ENCODE measurements at places on chromosomes 1 and 21.

- no peak for DNase-seq
Measured at GRCh38 chr1:24828887-24829192, 83.6 kb downstream of the CLIC4 start.

DNA sequence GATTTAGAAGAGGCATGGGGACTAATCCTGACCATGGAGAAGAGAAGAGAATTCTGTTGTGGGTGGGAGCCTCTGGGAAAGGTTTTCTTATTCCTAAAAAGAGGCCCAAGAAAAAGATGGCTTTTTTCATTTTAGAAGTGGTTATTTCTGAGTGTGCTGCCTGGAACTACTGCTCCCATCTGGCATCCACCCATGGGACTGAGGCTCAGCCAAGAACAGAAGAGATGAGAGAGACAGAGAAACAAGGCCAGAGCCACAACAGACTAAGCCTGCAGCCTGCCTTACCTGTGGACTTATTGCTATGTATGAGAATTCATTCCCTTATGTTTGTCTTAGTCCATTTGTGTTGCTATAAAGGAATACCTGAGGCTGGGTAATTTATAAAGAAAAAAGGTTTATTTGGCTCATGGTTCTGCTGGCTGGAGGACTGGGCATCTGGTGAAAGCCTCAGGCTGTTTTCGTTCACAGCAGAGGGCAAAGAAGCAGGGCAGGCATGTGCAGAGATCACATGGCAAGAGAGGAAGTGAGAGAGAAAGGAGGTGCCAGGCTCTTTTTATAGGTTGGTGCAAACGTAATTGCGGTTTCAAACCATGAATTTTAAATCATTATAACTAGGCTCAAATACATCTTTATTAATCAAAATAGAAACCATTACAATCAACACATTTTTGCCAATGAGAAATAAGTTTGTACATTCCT lies 57.5 kb upstream of the PRDM2 start:
- no peak for DNase-seq

DNA sequence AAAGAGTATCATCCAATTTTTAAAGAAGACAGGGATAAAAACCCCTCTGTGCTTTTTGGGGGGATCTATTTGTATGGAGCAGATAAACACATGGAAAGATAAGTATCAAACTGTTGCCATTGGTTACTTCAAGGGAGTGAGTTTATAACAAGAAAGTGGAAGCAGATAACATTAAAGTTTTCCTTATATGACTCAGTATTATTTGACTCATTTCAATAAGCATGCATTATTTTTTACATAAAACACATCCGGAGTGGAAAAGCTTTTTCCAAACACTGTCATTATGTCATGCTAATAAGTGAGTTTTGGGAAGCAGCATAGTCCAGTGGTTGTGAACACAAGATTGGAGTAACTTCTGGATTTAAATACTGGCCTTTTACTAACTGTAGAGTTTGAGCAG lies 452.2 kb downstream of the LTN1 start:
- DNase-seq: no peak

DNA sequence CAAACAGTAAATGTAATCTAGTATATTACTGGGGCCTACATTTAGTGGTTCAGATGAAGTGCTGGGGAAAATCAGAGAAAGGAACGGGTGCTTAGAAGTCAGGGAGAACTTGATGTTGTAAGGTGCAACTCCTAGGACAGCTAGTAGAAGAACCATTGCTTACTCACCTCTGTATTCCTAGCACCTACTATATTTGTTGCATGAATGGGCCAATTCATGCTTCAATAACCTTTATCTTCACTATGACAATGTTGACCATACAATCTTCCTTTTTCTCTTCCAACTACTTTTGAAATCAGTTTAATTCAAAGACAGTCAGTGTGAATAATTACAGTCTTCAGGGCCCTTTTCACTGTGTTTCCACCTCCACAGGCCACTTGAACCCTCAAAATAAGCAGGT lies 125.0 kb upstream of the DMRTA2 start:
- DNase-seq: no peak

DNA sequence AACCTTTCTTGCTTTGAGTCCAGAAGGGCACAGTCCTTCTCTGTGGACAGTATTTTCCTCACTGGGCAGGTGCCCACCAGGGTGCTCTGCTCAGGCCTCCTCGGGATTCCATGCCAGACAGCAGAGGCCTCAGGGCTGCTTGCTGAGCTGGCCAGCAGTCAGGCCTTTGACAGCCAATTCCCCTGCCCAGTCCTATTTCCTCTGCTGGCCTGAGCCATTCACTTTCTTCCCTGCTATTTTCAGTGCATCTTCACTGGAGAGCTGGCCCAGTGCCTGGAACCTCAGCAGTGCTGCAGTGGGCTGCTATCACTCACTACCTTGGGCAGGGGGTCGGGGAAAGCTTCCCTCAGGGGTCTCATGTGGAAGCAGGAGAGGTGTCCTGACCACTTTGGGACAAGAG lies 33.2 kb downstream of the KCNA10 start:
- no peak for DNase-seq

GRCh38 chr1:165011991-165012531 lies 344.5 kb downstream of the LMX1A start:
- DNase-seq: no peak

DNA sequence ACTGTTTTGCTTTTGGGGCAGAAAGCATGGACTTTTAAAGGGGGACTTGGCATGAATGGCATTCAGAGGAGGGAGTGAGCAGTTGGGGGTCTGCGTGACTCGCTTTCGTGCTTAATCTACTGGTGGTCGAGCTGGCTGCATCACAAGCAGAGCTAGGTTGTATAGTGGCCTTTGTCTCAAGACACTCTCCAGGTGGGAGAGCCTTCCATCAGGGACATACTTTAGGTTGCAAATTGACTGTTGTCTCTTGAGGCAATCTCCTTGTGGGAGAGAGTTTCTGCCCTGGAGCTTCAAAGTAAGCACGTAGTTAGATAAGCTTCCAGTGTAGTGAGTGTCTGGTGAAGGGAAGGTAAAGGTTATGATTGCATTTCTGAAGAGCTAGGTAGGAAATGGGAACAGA lies 93.9 kb downstream of the C1orf21 start:
- no peak for DNase-seq

GRCh38 chr1:205107327-205107726 lies 14.5 kb downstream of the RBBP5 start:
- DNase-seq: no peak
